ENCODE measurements at places on chromosomes 2 and 18.

DNA sequence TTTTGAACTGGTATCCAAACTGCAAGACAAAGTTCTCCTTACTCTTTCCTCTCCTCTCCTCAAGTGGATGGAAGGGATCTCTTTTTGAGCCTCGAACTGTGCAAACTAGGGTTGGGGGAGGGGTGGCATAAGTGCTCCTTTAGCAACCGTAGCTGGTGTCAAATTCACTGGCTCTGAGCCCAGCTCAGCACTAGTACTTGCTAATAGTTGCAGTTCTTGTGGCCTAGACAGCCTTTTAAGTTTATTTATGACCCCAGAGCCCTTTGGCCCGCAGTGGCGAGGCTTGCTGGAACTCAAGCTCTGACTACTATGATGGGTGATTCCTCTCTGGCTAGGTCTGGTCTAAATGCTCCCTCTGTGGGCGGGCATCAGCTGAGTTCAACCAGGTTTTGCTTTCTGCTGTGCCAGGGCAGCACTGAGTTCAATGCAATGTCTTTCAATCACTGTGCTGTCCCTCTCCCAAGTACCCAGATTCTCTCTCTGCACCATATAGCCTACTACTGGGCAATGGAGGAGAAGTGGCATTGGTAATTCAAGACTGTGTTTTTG is 528.4 kb upstream of the SYT4 start:
- DNase-seq = no peak

GRCh38 chr2:241799522-241800197 is 9.3 kb upstream of the NEU4 start:
- DNase-seq = no peak

GRCh38 chr18:14947482-14948162 is 199.7 kb downstream of the ANKRD30B start:
- no peak for DNase-seq

GRCh38 chr18:6363216-6363615 is 51.5 kb downstream of the L3MBTL4 start:
- DNase-seq = no peak

DNA sequence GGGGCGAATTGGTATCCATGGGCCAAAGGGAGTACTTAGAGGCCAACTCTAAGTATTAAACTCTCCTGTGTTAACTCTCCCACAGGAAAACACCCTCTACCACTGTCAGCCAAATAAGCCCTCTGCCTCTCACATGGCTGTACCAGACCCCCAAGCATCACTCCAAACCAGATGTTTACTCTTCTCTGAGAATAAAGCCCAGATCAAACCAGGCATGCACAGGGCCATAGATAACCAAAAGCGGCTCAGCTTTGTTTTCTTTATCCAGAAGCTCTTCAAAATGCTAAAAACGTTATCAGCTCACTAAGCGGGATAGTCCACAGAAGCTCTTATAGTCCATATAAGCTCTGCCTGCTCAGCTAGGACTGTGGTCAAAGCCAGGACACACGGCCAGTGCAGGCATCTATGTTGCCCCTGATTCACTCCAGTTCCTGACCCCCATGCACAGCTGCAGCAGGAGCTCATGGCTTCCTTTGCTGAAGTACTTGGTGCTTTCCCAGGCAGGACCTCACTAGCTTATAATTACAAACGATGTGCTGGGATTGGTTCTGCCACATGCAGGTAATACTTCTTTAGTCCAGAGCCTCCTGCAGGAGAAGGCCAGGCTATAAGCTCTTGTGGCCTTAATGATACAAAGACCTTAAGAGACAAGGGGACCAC is 21.0 kb upstream of the SEMA4C start:
- no peak for DNase-seq

- DNase-seq = no peak
These were observed 88.2 kb upstream of the TMEM200C start for GRCh38 chr18:5983488-5983887.

Measured in fibroblast of skin of left quadriceps (primary cell).